ENCODE measurements at places on chromosomes 4 and X.

GRCh38 chr4:89111833-89112563 lies 665 bp downstream of the TIGD2 start:
- DNase-seq, result peak; percentile 11

- no peak for DNase-seq
Observed at GRCh38 chr4:133464311-133464710, 315.2 kb downstream of the PCDH10 start.

GRCh38 chr4:17915439-17915838 lies 104.7 kb downstream of the NCAPG start:
- DNase-seq, result no peak

DNA sequence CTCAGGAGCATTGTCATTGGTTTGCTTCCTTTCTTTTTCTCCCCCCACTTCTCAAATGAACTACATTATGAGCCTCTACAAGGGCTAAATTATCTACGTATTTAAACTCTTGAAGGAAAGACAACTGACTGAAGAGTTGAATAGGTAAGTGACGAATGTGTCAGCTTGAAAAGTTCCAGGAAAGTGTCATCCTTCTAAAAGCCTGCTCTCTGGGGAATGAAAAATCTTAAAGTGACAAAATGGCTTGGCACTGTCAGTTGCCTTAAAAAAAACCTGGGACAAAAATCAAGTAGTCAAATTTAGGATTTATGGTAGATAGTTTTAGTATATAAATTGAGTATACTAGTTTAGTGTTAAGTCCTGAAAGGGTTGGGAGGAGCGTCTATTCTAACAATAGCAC lies 173.9 kb upstream of the NDP start:
- peak; percentile 5 for DNase-seq

GRCh38 chrX:40205471-40205870 lies 107.7 kb upstream of the BCOR start:
- no peak for DNase-seq

DNA sequence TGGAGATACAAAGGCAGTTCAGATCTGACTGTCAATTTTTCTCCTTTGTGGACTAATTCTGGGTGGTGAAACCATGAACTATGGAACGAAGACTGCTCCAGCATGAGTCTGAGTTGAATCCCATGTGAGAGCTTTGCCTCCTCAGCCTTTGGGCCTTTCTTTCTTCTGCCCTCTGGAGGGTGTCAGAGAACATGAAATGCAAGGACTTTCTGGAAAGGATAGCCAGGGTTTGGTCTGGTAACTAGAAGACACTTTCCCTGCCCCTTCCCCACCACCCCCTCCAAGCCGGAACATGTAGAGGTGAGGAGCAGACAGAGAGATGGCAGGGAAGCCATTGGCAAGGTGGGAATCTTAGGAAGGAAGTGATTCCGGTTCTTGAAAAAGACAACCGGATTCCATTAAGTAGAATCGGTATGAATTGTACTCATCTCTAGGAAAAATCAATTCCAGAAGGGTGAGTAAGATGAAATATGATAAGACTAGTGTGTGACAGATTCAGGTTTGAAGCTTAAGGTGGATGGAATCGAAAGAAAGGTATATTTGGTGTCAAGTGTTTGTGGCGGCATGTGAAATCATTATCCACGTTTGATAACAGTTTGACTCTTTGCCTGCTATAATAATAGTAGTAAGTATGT lies 19.0 kb downstream of the FHL1 start:
- DNase-seq, result peak; percentile 14

- no peak for DNase-seq
Observed at GRCh38 chrX:148929686-148930085, 429.3 kb downstream of the AFF2 start.

DNA sequence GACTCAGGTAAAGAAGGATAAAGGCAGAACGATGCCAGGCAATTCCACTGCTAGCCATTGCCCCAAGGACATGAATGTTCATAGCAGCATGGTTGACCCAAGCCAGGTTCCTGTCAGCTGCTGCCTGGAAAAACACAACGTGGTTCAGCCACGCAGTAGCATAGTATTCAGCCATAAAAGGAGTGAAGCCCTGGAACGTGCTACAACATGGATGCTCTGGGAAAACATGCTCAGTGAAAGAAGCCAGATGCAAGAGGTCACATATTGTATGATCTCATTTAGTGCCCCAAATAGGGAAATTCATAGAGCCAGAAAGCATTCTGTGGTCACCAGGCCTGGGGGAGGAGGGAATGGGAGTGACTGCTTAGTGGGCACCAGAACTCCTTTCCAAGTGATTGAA lies 129.8 kb downstream of the GPR143 start:
- no peak for DNase-seq

GRCh38 chr4:138452826-138453225 lies 210.7 kb upstream of the SLC7A11 start:
- no peak for DNase-seq

DNA sequence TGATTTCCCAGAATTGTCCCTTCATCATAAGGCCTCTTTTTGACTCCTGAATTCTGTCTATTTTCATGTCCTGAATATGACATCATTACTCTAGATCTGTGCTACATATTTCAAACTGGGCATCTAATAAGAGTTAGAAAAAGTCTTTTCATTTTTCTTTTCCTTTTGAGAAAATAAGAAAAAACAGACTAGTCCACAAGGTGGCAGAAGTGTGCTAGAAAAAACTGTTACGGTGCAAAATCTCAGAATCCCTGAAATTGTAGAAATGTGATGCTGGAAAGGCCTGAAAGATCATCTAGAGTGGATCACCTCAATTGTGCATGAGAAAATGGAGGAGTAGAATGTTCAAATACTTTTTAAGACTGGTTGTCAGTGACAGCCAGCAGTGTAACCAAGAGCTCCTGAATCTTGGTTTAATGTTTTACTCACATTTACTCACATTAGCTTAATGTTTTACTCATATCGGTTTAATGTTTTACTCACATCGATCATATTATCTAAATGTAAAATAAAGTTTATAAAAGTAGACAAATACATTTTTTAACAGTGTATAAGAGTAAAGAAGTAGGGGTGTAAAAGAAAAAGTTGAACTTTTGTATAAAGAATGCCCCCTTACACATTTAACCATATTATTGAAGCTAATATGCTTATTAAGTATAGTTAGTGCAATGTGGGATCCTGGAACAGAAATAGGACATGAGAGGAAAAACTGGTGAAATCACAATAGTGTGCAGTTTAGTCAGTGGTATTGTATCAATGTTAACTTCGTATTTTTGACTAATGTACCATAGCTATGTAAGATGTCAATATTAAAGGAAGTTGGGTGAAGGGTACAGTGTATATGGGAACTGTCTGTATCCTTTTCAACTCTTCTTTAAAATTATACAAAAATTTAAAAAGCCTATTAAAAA lies 15.2 kb downstream of the ASB11 start:
- DNase-seq, result peak; percentile 31

DNA sequence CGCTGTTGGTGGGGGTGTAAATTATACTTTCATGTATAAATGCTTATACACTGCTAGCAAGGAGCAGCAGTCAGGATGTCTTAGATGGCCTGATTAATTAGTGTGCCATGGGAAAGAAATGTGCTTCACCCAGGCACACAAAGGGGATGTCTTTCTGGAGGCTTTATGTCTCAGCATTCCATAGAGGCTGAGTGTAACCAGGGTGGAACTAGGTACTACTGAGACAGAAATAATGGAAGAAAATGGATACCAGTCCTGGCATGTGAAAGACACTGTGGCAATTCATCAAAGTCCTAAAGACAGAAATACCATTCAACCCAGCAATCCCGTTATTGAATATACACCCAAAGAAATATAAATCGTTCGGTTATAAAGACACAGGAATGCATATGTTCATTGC lies 52.5 kb downstream of the PF4 start:
- DNase-seq, result no peak

- no peak for DNase-seq
Observed at GRCh38 chr4:83651846-83652245, 115.9 kb downstream of the GPAT3 start.

DNA sequence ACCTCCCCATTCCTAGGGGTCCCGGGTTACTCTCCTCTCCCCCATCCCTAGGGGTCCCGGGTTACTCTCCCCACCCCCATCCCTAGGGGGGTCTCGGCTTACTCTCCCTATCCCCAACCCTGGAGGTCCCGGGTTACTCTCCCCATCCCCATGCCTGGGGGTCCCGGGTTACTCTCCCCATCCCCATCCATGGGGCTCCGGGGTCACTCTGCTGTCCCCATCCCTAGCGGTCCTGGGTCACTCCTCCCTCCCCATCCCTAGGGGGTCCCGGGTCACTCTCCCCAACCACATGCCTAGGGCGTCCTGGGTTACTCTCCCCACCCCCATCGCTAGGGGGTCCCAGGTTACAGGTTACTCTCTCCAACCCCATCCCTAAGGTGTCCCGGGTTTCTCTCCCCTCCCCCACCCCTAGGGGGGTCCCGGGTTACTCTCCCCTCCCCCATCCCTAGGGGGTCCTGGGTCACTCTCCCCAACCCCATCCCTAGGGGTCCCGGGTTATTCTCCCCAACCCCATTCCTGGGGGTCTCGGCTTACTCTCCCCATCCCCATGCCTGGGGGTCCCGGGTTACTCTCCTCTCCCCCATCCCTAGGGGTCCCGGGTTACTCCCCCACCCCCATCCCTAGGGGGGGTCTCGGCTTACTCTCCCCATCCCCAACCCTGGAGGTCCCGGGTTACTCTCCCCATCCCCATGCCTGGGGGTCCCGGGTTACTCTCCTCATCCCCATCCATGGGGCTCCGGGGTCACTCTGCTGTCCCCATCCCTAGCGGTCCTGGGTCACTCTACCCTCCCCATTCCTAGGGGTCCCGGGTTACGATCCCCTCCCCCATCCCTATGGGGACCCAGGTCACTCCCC lies 821 bp downstream of the ASMTL start:
- DNase-seq, result no peak

- no peak for DNase-seq
Observed at GRCh38 chrX:57070185-57070984, 51.0 kb downstream of the SPIN2B start.

GRCh38 chr4:185179488-185179887 lies 24.3 kb downstream of the CFAP97 start:
- no peak for DNase-seq

- no peak for DNase-seq
Observed at GRCh38 chr4:2642968-2643367, 106.5 kb downstream of the FAM193A start.

- DNase-seq, result no peak
Observed at GRCh38 chr4:164926301-164926700, 49.3 kb downstream of the APELA start.

- DNase-seq, result no peak
Observed at GRCh38 chr4:71275004-71275403, 63.8 kb upstream of the SLC4A4 start.

DNA sequence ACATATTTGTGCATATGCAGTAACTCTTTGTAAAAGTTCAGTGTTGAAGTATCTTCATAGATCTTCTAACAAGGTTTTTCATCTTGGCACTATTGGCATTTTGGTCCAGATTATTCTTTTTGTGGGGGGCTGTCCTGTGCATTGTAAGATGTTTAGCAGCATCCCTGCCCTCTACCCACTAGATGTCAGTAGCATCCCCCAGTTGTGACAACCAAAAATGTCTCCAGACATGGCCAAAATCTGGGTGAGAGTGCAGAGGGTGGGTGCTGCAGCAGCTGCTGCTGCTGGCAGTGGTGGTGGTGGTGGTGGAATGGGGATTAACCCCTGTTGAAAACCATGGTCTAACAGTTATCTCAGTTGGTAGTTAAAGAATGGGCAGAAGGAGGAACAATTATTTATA lies 370.0 kb downstream of the GPAT3 start:
- DNase-seq, result no peak

DNA sequence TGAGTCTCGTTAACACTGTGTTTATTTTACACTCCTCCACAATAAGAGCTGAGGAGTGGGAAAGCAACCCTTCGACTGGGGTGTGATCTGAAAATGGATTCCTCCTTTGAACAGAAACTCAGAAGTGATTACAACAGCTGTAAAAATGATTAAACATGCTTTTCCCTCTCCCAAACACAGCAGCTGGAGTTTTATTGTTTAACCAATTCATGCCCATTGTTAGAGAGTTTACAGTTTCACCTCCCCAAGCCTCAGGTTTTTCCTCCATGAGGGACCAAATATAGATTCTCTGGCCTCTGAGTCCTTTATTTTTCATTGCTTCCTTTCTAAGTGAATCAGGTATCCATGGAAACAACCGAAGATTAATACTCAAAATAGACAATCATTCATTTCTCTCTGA lies 263.0 kb upstream of the TAPT1 start:
- no peak for DNase-seq

DNA sequence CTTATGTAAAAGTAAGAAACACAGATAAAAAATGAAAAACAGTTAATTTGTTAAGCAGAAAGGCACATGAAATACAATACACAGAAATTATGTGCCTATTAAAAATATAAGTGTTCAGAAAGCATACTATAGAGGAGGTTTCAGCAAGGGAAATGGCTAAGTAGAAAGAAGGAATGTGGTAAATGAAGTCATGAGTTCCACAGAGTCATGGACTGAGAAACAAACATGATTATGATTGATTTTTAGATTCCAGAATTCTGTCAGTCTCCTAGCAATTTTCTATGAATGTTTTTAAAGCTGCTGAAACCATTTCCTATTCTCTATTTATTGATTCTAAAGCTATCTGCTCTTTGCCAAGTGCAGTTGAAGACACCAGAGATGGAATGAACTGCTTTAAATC lies 1398.4 kb downstream of the ARAP2 start:
- DNase-seq, result no peak

- no peak for DNase-seq
Observed at GRCh38 chr4:11446155-11446811, 17.6 kb upstream of the HS3ST1 start.

DNA sequence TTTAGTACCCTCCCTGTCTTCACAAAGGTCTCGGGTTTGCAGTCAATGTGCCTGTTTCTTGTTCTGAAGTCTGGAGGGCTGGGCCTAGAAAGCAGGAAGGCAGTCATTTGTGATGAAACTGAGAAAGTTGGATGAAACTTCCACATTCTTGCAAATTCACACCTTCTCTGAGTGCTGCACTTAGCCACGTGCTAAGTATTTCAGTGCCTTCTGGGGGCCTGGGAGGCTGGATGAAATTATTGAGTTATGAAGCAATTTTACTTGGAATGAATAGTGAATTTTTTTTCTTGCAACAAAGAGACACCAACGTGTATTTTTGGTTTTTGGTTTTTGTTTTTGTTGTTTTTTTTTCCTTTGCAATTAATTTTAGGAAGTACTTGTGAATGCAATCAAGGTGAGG lies 71.2 kb downstream of the MSX1 start:
- no peak for DNase-seq

GRCh38 chrX:12892716-12893115 lies 13.7 kb upstream of the TLR8 start:
- DNase-seq, result no peak

DNA sequence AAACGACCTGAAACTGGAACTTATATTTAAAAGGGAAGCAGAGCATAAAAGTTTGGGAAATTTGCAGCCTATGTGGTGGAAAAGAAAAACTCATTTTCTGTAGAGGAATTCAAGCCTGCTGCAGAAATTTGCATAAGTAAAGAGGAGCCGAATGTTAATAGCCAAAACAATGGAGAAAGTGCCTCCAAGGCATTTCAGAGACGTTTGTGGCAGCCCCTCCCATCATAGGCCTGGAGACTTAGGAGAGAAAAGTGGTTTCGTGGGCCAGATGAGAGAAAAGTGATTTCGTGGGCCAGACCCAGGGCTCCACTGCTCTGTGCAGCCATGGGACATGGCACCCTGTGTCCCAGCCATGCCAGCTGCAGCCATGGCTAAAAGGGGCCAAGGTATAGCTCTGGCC lies 361.9 kb downstream of the PCDH19 start:
- no peak for DNase-seq

GRCh38 chrX:11537141-11537540 lies 128.6 kb downstream of the ARHGAP6 start:
- no peak for DNase-seq
